Endodermal cell (in vitro differentiated cells): ENCODE measurements at places on chromosomes 2 and 18.

- no peak overlapping the region for H3K4me3 ChIP-seq
- H3K27ac ChIP-seq: no peak overlapping the region
- DNase-seq: peak; percentile 18
- H3K36me3 ChIP-seq: no peaks in the 10 kb centered on the region
Observed at GRCh38 chr2:240931319-240931949, 25.3 kb downstream of the CROCC2 start.

GRCh38 chr2:164839914-164840457 lies 1.6 kb downstream of the COBLL1 start:
- H3K4me3 ChIP-seq: peak overlapping the region; percentile 88
- no peaks in the 10 kb centered on the region for H3K27me3 ChIP-seq
- peaks cover 5% of the 10 kb centered on the region for H3K4me1 ChIP-seq
- H3K36me3 ChIP-seq: no peaks in the 10 kb centered on the region

- no peak overlapping the region for H3K27ac ChIP-seq
- no peaks in the 10 kb centered on the region for H3K4me1 ChIP-seq
- DNase-seq: no peak
- H3K36me3 ChIP-seq: no peaks in the 10 kb centered on the region
Observed at GRCh38 chr18:67475673-67476072, 40.8 kb downstream of the DSEL start.

- H3K4me1 ChIP-seq: no peaks in the 10 kb centered on the region
- DNase-seq: no peak
- H3K27me3 ChIP-seq: no peaks in the 10 kb centered on the region
- no peaks in the 10 kb centered on the region for H3K36me3 ChIP-seq
- no peak overlapping the region for H3K4me3 ChIP-seq
Observed at GRCh38 chr18:61173554-61173953, 159.7 kb upstream of the CDH20 start.

DNA sequence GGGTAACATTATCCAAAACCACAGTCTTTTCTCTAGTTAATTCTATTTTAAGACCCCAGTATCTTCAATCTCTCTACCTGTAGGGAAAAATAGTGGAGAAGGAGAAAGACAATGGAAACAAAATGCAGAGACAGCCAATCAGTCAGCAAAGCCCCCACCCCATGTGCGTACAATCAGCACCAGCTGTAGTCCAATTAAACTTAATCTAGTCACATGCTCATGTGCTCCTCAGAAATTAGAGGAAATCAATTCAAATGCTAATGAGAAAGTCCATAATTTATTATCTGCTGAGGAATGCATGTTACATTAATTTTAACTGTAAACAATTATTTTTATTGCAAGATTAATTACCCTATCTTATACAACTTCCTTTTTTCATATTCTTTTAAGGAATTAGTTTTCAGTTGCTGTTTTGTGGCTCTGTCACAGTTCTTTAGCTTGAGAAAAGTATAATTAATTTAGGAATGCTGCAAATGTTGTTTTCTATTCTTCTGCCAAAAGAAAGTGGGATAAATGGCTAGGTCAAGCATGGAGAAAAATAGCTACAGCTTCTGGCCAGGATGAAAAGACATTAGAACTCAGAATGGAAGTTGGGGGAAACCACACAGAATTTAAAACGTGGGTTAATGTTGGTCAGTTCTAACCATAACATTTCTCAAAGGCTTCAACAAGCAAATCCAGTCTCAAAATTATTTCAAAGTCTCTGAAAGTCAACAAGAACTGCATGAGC lies 232.4 kb upstream of the HNRNPA3 start:
- H3K36me3 ChIP-seq: no peaks in the 10 kb centered on the region
- no peak for DNase-seq
- H3K27ac ChIP-seq: no peak overlapping the region
- H3K4me3 ChIP-seq: no peak overlapping the region
- H3K4me1 ChIP-seq: no peaks in the 10 kb centered on the region

DNA sequence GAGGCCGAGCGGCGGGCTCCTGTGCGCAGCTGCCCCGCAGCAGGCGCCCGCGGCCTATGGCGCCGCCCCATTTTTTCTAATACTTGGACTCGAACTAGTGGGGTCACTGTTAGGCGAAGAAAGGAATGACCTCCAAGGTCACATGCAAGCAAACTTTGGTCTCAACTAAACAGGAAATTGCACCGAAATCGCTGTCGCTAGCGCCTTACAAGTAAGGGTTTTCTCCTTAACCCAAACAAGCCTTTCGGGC lies 339 bp downstream of the ACAA2 start:
- peak overlapping the region; percentile 94 for H3K27ac ChIP-seq
- no peaks in the 10 kb centered on the region for H3K4me1 ChIP-seq
- DNase-seq: no peak
- peaks cover 14% of the 10 kb centered on the region for H3K36me3 ChIP-seq

- DNase-seq: peak; percentile 94
- no peaks in the 10 kb centered on the region for H3K36me3 ChIP-seq
- H3K27ac ChIP-seq: no peak overlapping the region
- H3K4me3 ChIP-seq: no peak overlapping the region
- no peaks in the 10 kb centered on the region for H3K4me1 ChIP-seq
Observed at GRCh38 chr2:234881413-234882241, 70.2 kb upstream of the SH3BP4 start.

GRCh38 chr2:65622951-65623535 lies 190.6 kb upstream of the SPRED2 start:
- no peaks in the 10 kb centered on the region for H3K36me3 ChIP-seq
- peaks cover 4% of the 10 kb centered on the region for H3K27me3 ChIP-seq
- no peaks in the 10 kb centered on the region for H3K4me1 ChIP-seq
- H3K4me3 ChIP-seq: no peak overlapping the region

- H3K4me3 ChIP-seq: no peak overlapping the region
- no peak for DNase-seq
- H3K4me1 ChIP-seq: no peaks in the 10 kb centered on the region
- H3K27ac ChIP-seq: no peak overlapping the region
- H3K36me3 ChIP-seq: peaks cover 34% of the 10 kb centered on the region
- H3K27me3 ChIP-seq: no peaks in the 10 kb centered on the region
Observed at GRCh38 chr2:197571627-197572271, 55.9 kb downstream of the MOB4 start.

DNA sequence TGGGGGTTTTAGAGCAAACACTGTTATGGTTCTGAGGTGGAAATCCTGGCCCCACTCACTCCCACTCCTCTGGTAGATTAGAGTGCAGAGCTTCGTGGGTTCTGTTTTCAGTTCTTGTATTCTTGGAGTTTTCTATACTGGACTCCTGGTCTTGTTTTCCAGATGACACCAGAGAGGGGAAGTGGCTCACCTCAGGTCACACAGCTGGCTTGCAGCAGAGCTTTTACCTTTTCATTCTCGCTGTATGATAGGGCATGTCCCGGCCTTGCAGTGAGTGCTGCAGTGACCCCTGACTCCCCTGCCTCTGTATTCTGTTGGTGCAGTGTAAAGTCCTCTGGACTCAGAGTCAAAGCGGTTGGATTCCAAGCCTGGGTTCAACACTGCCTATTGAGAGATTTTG lies 148.9 kb upstream of the MEX3C start:
- peaks cover 6% of the 10 kb centered on the region for H3K27me3 ChIP-seq
- no peak for DNase-seq
- no peaks in the 10 kb centered on the region for H3K36me3 ChIP-seq

GRCh38 chr2:217858519-217859491 lies 144.0 kb downstream of the TNS1 start:
- DNase-seq: peak; percentile 74
- H3K27me3 ChIP-seq: no peaks in the 10 kb centered on the region
- H3K36me3 ChIP-seq: no peaks in the 10 kb centered on the region
- H3K4me3 ChIP-seq: no peak overlapping the region
- H3K4me1 ChIP-seq: peaks cover 7% of the 10 kb centered on the region

DNA sequence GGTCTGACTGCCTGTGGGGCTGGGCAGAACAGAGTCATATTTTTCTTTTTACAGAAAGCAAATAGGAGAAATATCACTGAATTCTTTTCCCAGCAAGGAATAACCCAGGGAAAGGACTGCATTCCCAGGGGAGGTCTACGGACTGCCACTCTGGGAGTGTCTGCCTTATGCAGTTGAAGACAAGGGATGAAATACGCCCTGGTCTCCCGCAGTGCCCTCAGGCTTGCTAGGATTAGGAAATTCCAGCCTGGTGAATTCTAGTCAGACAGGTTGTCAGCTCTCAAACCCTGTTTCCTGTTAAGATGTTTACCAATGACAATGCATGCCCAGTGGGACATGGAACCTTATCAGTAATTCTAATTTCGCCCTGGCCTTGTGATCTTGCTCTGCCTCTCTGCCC lies 30.3 kb upstream of the PDK1 start:
- no peaks in the 10 kb centered on the region for H3K36me3 ChIP-seq
- no peaks in the 10 kb centered on the region for H3K27me3 ChIP-seq
- H3K4me1 ChIP-seq: no peaks in the 10 kb centered on the region
- H3K27ac ChIP-seq: no peak overlapping the region

DNA sequence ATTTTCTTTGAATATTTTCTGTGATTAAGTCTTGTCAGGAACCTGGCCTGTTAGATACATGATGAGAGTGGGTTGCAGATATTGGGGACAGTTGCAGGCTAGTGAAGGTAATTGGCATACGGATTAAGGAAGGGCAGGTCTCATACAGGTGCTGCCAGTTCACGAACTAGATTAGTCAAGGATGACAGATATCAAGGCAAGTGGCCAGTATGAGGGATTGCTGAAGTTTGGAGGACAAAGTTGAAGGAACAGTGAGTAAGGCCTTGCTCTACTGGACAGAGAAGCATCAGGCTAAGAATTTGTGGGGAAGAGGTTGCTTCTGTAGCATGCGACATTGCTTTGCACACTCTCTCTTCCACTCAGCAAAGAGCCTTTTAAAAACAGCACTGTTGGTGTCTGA lies 12.8 kb upstream of the NCOA1 start:
- no peaks in the 10 kb centered on the region for H3K4me1 ChIP-seq
- H3K27ac ChIP-seq: no peak overlapping the region
- H3K27me3 ChIP-seq: peaks cover 10% of the 10 kb centered on the region
- no peak for DNase-seq

DNA sequence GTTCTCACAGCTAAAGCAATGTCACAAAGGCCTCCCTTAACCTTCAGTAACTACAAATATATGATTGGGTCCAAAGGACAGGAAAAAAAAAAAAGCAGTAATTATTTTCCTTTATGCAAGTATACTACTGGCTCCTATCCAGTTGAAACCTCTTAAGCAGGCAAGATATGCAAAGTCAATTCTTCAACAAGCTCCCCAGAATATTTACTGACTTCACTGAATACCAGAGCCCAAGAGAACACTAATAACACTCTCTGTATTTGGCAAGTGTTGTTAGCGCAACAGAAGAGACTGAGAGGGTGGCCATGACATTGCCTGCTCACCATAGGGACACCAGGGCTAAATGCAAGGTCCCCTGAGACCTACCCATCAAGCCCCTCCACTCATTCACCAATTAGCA lies 74.5 kb downstream of the AP1S3 start:
- H3K27ac ChIP-seq: no peak overlapping the region
- H3K27me3 ChIP-seq: no peaks in the 10 kb centered on the region
- no peaks in the 10 kb centered on the region for H3K36me3 ChIP-seq
- DNase-seq: no peak
- H3K4me3 ChIP-seq: no peak overlapping the region
- no peaks in the 10 kb centered on the region for H3K4me1 ChIP-seq

- no peak overlapping the region for H3K4me3 ChIP-seq
- no peak overlapping the region for H3K27ac ChIP-seq
- no peaks in the 10 kb centered on the region for H3K36me3 ChIP-seq
- no peak for DNase-seq
- no peaks in the 10 kb centered on the region for H3K4me1 ChIP-seq
Observed at GRCh38 chr2:163794635-163795034, 58.8 kb upstream of the FIGN start.

- no peaks in the 10 kb centered on the region for H3K36me3 ChIP-seq
- H3K27ac ChIP-seq: no peak overlapping the region
- DNase-seq: peak; percentile 65
- H3K27me3 ChIP-seq: no peaks in the 10 kb centered on the region
- no peaks in the 10 kb centered on the region for H3K4me1 ChIP-seq
Observed at GRCh38 chr2:201558232-201558631, 85.1 kb downstream of the TMEM237 start.

- H3K27me3 ChIP-seq: peaks cover 13% of the 10 kb centered on the region
- H3K27ac ChIP-seq: no peak overlapping the region
- no peaks in the 10 kb centered on the region for H3K36me3 ChIP-seq
Observed at GRCh38 chr2:23137166-23137565, 247.8 kb upstream of the KLHL29 start.

DNA sequence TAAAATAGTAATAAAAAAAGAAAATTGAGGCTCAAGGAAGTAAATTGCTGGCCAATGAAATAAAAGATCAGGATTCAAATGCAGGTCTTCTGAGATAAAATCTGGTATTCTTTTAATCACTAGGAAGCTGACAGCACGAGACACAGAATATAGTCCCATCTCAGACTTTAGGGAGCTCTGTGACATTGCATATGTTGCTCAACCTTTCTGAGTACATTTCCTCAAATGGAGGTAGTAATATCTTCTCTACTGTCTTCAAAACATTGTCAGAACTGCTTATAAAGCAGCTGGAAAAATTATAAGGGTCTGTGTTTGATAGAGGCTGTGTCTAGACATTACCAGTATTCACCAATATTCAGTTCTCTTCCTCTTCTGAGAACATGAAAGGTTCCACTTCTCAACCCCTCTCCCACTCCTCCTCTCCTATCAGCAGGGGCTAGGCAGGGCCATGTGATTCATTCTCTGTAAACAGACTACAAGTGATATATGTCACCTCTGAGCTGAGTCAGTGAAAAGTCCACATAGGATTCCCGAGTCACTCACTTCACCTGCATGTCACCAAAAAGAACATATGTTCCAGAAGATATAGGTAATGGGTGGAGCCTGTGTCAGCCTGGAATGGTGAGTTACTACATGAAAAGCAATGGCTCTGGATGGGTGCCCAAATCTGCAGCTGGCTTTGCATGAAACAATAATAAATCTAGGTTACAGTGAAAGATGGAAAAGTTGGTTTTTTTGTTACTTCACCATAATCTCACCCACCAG lies 7.1 kb downstream of the KCNE4 start:
- no peaks in the 10 kb centered on the region for H3K27me3 ChIP-seq
- no peaks in the 10 kb centered on the region for H3K4me1 ChIP-seq
- no peak for DNase-seq
- no peak overlapping the region for H3K4me3 ChIP-seq
- H3K36me3 ChIP-seq: no peaks in the 10 kb centered on the region

DNA sequence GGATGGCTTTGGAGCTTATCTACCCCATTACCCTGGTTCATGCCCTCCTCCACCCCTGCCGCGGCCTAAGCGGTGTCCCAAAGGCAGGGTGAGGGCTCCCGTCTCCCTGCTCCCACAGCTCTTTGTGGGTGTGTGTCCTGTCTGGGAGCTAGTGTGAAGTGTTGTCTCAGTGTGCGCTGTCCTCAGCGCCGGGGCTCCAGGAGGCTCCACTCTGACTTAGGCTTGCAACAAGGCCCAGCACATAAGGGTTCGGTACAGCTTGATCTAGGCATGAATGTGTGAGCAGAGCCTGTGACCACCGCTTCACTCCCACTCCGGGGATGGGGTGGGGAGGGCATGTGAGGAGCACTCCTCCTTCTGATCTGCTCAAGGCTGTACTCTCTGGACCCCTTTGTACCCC lies 1.2 kb downstream of the MC2R start:
- no peaks in the 10 kb centered on the region for H3K36me3 ChIP-seq
- H3K4me1 ChIP-seq: peaks cover 2% of the 10 kb centered on the region
- no peaks in the 10 kb centered on the region for H3K27me3 ChIP-seq
- no peak for DNase-seq
- H3K27ac ChIP-seq: no peak overlapping the region
- H3K4me3 ChIP-seq: no peak overlapping the region

GRCh38 chr2:187213798-187214197 lies 234.3 kb downstream of the CALCRL start:
- no peak overlapping the region for H3K27ac ChIP-seq
- no peaks in the 10 kb centered on the region for H3K36me3 ChIP-seq
- DNase-seq: no peak
- no peak overlapping the region for H3K4me3 ChIP-seq

- H3K27me3 ChIP-seq: no peaks in the 10 kb centered on the region
- H3K36me3 ChIP-seq: no peaks in the 10 kb centered on the region
- H3K4me3 ChIP-seq: no peak overlapping the region
- no peaks in the 10 kb centered on the region for H3K4me1 ChIP-seq
- DNase-seq: no peak
Observed at GRCh38 chr18:57784034-57784800, 18.9 kb downstream of the ATP8B1 start.
